ENCODE measurements at places on chromosomes 5 and 9. TPM values are rescaled to one million over a fixed set of nuclear protein-coding genes. Genes with fewer than 3 reads are reported as not detected.

Gene AFAP1L1
- total RNA-seq = 11.8 TPM

Gene C5orf52
- total RNA-seq = not detected

Gene TAF11L10
- not detected for total RNA-seq

Gene LMAN2
- total RNA-seq = 253 TPM

Gene SYK
- total RNA-seq = not detected

Gene ZDHHC21
- 1.6 TPM for total RNA-seq

Gene GMCL2
- total RNA-seq = not detected

Gene SLC36A3
- not detected for total RNA-seq

Gene KCNT1
- not detected for total RNA-seq

Gene FGD3
- total RNA-seq = not detected

Gene IFNA13
- total RNA-seq = not detected

Gene PCDHGA11
- 10.9 TPM for total RNA-seq

Gene LRRC19
- not detected for total RNA-seq

Gene ATP10B
- not detected for total RNA-seq

Gene CDC20B
- total RNA-seq = not detected

Gene IRX1
- total RNA-seq = not detected

Gene IFNB1
- total RNA-seq = not detected

Gene ZBED3
- total RNA-seq = 1.5 TPM

Gene CCNJL
- total RNA-seq = 0.34 TPM

Gene ADAMTSL1
- total RNA-seq = 39.1 TPM

Gene NTNG2
- 0.15 TPM for total RNA-seq

Gene PCDHA9
- not detected for total RNA-seq

Gene REEP2
- 22.0 TPM for total RNA-seq

Gene PCDHB16
- total RNA-seq = under 0.01 TPM

Gene ABLIM3
- 64.7 TPM for total RNA-seq

Gene CCDC187
- total RNA-seq = not detected

Gene CA9
- total RNA-seq = 0.74 TPM

Gene PCDHGA6
- total RNA-seq = 1.0 TPM

Gene KCNV2
- not detected for total RNA-seq

Gene HAPLN1
- 2.7 TPM for total RNA-seq

Gene LCN1
- not detected for total RNA-seq

Gene NME5
- total RNA-seq = 1.6 TPM

Gene NDOR1
- total RNA-seq = 16.8 TPM

Gene OR2Y1
- total RNA-seq = not detected

Gene BTNL8
- total RNA-seq = not detected

Gene ANXA2R
- total RNA-seq = 1.6 TPM

Gene MEIKIN
- not detected for total RNA-seq

Gene GTF2H2C
- 31.3 TPM for total RNA-seq

Gene CEP72
- 6.1 TPM for total RNA-seq

Gene SFXN1
- 110 TPM for total RNA-seq

Gene ZDHHC12
- total RNA-seq = 88.4 TPM

Gene PIP5KL1
- total RNA-seq = 2.1 TPM

Gene WDR38
- not detected for total RNA-seq

Gene FAXDC2
- 3.1 TPM for total RNA-seq

Gene CCDC192
- not detected for total RNA-seq

Gene RNF20
- 18.3 TPM for total RNA-seq

Gene AGXT2
- total RNA-seq = not detected

Gene CER1
- not detected for total RNA-seq

Gene NDUFA8
- total RNA-seq = 60.0 TPM

Gene FST
- total RNA-seq = 84.3 TPM

Gene CORO2A
- 2.1 TPM for total RNA-seq

Gene CAVIN4
- 0.17 TPM for total RNA-seq

Gene RNF208
- 1.2 TPM for total RNA-seq

Gene PCDHGB3
- total RNA-seq = 0.50 TPM

Gene EQTN
- total RNA-seq = not detected

Gene RAB3C
- not detected for total RNA-seq

Gene SCGB3A1
- total RNA-seq = not detected

Measured in bronchus fibroblast of lung (primary cell).